NCI-H226 (cell line): ENCODE measurements at places on chromosomes 6 and 20.

GRCh38 chr6:56370127-56370540 lies 122.8 kb upstream of the COL21A1 start:
- DNase-seq = no peak

DNA sequence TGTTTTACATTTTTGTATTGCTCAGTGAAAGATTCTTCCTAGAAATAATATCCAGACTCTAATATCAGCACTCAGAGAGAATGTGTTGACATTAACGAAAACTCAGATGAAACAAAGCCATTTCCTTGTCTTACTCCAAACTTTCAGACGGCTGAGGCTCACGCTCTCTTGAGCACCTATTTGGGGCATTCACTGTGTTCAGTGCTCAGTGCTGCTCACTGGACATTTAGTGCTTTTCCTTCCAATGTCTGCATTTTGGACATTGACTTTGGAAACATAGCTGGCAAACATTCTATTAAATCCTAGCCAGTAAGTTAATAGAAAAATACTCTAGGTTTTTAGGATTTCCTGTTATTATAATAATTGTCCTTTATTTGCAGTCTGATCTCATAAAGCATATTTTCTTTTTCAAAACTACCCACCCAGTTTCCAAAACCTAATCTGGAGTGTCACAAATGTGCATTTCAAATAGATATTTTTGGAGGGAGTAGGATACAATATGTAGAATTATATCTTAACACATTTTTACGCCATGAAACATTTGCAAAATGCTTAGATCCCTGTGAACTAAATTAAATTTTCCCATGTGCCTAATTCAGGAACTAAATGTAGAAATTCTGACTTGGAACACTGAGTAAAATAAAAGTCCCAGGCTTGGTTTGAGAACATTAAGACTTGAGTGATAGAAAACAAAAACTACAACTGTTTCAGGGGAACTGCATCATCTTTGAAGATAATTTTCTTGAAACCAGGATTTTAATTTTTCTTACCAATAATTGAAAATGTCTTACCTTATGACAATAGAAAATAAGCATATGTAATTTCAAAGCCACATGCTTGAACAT lies 91.7 kb upstream of the B3GAT2 start:
- no peak for DNase-seq

GRCh38 chr20:46022411-46023147 lies 6.4 kb upstream of the SLC12A5 start:
- peak; percentile 22 for DNase-seq

DNA sequence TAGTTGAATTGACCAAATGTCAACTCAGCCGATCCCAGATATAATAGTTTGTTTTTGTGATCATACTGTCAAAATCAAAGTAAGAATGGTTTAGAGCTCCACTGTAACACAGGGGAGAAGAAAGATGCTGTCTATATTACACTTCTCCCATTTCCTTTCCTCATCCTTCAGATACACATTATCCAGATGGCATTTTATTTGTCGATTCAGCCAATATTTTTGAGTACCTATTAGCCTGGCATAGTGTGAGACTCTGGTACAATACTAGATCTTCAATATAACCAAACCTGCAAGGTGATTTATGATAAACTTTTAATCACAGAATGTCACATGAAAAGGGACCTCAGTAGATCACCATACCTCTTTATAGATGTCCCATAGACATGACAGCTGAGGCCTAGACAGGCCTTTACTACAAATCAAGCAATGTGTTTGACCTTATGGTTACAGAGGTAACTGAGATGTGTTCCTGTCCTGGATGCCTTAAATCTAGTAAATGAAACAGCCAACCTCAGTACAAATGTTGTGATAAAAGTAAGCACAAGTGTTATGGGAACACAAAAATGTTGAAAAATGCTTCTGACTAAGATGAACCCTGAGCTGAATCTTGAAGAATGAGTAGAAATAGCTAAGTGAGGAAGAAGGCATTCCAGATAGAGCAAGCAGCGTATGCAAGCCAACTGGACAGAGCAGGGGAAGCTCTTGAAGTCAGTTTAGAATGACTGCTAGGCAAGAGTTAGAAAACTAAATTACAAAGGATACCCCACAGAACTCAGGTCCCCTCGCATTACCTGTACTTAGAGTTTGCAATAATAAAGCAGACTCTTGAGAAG lies 1.9 kb downstream of the FBXO9 start:
- DNase-seq = no peak

DNA sequence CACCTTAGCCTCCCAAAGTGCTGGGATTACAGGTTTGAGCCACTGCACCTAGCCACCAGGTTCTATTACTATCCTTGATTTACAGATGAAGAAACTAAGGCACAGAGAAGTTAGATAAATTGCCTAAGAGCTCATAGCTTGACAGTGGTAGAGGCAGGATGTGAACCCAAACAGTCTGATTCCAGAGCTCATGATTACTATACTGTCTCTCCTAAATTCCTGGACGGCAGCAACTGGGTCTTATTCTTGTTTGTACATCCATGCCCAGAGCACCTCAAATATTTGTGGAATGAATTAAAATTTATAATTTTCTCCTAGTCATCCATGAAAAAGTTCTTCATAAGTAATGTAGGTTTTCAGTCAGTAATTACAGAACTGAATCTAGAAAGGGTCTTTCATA lies 15.1 kb downstream of the PDSS2 start:
- DNase-seq = no peak
